ENCODE measurements at places on chromosomes 12 and 14.

GRCh38 chr12:11508699-11509098 is 113.3 kb upstream of the PRB2 start:
- DNase-seq = no peak

- DNase-seq = no peak
Observed at GRCh38 chr12:2548081-2548480, 246.7 kb upstream of the FKBP4 start.

DNA sequence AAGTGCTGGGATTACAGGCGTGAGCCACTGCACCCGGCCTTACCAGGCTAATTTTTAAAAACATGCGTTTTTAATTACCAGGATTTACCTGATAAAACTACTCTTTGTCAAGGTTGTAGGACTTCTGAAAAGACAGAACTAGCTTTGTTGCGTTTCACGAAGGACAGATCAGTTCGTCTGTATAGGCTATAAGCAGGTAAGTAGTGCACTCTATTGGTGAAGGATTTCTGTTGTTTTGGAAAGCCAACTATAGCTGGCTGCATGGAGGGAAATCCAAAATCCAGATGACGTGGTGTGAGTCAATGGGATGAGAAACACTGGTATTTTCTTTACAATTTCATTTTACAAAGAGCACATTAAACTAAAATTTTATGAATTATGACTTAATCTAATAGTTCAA is 14.6 kb downstream of the GNPNAT1 start:
- DNase-seq = no peak

GRCh38 chr14:99569725-99570543 is 34.1 kb downstream of the CCDC85C start:
- no peak for DNase-seq

GRCh38 chr12:97680751-97681150 is 218.1 kb downstream of the RMST start:
- no peak for DNase-seq

DNA sequence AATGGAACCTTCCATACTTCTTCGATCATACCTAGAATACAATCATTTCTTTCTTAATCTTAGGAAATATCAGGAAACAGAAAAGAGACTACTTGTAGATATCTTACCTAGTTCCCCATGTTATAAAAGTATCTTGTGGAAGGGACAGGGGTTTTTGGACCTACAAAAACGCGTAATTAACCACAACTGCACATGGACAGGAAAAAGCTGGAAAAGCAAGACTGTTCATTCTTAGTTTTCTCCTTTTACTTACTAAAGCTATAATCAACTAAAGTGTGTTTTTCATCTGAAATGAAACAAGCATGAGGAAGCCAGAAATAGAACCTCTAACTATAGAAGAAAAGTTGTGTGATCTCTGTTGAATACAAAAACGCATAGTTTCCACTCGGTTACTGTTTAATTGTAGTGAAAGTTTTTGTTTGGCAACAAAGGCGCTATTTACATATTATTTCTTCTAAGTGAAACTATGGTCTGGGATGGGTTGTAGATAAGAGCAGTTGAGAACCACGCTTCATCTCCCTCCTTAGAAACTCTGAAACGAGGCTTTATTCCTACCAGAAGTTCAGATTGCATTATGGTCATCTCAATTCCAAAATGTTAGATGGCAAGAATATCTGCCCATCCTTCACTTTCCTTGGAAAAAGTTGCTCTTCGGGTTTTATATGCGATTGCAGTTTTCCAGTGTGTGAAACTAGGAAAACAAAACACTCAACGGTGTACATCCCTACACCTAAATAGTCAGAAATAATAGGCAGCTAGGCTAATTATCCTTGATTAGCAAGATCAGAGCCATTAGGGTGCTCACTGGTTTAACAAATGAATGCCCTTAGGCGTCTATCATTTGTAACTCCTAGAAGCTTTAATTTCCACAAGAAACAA is 1.1 kb downstream of the BCAT1 start:
- peak; percentile 41 for DNase-seq

DNA sequence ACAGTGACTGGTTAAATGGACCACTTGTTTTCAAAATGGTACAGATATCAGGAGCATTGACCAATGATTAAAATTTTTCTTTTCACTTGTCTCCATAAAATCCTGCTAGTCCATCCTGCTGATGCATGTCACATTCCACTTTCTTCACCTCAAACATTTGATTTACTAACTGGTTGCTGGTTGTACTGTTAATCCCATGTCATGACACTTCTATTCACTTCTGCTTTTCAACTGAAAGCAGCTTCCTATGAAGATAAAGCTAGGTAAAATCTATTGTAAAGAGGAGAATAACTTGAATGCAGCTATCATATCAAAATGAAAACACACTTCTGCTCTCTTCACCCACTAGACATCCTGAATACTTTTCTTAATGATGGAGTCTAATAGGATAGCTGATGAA is 149.6 kb upstream of the OTX2 start:
- no peak for DNase-seq

DNA sequence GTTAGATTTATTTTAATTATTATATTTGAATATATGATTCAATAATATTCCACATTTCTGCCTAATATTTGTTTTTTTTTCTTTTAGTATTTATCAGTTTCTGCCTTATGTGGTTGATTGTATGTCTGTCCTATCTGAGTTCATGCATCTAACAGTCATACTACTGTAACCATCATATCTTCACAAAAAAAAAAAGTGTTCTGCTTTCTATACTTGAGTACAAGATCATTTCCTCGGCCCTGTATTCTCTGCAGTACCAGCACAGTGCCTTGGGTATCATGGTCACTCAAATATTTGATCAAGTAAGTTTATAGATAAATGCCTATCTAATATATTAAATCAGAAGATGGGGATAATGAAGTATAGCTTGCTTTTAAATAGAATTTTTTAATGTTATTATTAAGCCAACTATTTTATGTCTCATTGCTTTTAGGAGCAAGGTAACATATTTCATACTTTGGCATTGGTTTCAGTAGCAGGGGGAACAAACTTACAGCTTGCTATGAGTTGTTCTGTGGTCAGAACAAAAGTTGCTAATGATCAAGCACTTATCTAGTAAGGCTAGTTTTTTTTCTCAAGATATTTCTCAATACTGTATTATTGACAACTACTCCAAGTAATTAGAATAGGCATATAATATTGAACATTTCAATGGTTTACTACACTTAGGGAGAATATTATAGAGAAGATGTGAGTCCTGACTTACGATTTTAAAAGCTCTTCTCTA is 290.5 kb upstream of the FBXO33 start:
- no peak for DNase-seq

DNA sequence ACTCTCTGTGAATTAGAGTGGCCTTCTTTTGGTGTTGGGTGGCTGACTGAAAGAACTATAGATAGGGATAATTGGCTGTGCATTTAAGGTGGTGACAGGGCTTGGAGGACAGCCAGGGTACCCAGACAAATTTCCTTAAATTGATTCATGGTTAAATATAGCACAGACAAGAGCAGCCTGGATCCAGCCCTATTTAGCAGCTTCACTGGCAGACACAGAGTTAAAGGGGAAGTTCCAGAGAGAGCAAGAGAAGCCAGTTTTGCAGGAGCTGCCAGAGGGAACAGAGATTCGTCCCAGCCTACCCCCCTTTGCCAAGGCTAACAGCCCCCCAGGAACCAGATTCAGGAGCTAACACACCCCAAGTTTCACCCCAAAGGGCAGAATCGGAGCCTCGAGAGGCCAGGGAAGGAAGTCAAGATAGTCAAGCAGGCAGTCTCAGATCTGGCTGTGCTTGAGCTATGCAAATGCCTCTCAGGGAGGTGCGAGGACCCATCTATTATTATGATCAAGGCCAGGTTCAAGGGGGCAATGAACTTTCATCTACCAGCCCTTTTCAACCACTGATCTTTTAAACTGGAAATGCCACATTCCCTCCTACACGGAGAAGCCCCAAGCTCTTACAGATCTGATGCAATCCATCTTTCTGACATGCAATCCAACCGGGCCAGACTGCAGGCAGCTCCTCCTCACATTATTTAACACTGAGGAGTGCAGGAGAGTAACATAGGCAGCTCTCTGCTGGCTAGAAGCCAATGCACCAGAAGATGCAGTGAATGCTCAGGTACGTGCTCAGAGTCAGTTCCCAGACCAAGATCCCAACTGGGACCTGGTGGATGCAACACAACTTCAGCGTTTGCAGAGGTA is 58.2 kb downstream of the DHRS2 start:
- DNase-seq = no peak

- no peak for DNase-seq
Observed at GRCh38 chr12:78156751-78157150, 326.1 kb downstream of the NAV3 start.

- DNase-seq = no peak
Observed at GRCh38 chr14:95191445-95192199, 34.3 kb upstream of the DICER1 start.

DNA sequence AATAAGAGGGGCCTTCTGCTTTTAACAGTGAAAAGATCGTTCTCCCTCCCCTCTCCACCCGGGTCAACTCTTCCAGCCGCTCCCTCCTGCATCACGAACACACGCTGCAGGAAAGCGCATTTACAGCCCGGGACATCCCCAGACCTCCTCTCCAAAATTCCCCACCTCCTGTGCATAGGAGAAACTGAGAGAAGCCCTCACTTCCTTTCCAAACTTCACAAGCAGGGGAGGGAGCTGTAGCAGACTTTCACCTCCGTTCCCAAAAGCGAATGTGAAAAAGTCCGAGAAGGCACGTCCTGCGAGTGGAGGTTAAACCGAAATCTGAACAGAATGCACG is 513 bp downstream of the BCAT1 start:
- peak; percentile 39 for DNase-seq

DNA sequence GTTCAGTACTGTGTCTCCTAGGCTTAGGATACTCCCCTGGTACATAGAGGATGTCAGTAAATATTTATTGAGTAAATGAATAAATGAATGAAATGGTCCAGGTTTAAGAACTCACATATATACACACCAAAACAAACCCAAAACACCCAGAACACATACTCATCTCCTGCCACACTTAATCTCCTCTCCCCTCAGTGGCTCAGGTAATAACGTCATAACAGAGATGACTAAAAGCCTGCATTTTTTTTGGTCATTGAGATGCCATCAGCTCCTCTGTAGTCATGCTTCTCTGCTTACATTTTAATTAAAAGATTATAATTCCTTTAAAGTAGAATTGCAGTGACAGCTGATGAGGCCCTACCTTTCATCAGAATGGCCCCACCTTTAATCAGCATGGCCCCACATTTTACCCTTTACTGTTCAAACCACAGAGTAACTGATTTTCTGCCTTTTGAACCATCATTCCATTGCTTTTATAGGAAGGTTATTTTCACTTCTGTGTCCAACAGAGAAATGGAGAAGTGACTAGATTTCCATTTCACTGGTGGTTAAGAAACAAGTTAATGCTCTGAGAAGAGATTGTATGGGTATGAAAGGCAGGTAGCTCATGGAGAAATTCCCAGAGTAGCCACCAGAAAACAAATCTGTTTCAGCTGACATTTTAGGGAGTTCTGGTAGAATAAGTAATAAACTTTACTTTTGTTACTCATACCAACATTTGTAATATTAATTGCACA is 193.4 kb upstream of the ATP2B1 start:
- no peak for DNase-seq
